RPMI7951 (cell line): ENCODE measurements at places on chromosomes 1 and 21. TPM values are rescaled to one million over a fixed set of nuclear protein-coding genes. Genes with fewer than 3 reads are reported as not detected.
A peak's percentile ranks its signal among the peaks of the same experiment; 100 is the strongest.

OLIG2 gene
- 0.72 and 0.88 TPM in 2 replicates for total RNA-seq

EXTL1 gene
- 2.2 and 4.1 TPM in 2 replicates for total RNA-seq

NPHS2 gene
- total RNA-seq = not detected in 2 replicates

SLC25A34 gene
- total RNA-seq = 0.12 and 0.29 TPM in 2 replicates

DNA sequence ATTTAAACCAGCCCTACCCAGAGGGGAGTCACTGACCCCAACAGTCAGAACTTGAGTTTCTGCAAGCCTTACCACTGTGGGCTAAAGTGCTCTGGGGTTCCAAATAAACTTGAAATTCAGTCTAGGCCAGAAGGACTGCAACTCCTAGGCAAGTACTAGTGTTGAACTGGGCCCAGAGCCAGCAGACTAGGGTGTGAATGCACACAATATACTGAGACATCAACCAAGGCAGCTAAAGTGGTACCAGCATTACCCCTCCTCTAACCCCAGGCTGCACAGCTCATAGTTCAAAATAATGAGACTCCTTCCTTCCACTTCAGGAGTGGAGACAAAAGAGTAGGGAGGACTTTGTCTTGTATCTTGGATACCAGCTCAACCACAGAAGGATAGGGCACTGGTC, 18.9 kb upstream of the IL20 start:
- no peak for DNase-seq

DNA sequence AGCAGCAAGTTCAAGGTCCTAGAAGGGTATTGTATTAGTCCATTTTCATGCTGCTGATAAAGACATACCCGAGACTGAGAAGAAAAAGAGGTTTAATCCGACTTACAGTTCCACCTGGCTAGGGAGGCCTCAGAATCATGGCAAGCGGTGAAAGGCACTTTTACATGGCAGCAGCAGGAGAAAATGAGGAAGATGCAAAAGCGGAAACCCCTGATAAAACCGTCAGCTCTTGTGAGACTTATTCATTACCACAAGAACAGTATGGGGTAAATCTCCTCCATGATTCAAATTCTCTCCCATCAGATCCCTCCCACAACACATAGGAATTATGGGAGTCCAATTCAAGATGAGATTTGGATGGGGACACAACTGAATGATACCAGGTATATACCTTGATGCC, 409.5 kb downstream of the NTNG1 start:
- DNase-seq = no peak

DNA sequence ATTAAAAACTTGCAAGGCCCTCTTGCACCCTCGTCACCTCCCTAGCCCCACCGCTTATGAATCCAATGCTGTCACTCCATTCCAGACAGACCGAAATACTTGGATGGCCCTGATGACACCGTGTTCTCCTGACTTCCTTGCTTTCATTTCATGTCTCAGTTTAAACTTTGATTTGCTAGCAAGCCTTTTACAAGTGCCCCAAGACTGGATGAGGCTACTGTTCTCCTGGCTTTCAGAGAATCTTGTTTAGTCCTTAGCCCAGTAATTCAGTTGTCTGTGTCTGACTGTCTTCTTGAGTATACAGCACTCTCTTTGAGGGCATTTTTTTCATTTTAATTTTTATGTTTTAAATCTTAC, 824 bp upstream of the IFI44L start:
- DNase-seq = peak; percentile 39

GRCh38 chr21:35401476-35401875, 352.4 kb upstream of the RUNX1 start:
- peak; percentile 63 for DNase-seq

DNA sequence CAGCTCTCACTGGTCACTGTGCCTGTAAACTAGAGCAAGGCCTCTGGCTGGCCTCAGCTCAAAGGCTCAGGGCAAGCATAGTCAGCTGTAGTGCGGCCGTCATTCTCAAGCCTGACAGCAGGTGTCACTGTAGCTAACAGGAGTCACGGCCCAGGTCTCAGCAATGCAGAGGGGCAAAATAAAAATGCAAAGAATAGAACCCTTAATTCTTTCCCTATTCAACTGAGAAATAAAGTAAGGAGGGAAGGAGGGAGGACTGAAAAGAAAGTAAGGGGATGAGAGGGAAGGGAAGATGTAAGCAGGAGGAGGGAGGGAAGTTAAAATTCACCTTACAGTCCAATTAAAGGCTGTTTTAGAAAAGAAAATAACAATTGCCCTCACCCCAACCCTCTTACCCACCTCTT, 106.1 kb downstream of the KIAA0319L start:
- DNase-seq = peak; percentile 67

- DNase-seq = no peak
Observed at GRCh38 chr1:154682254-154682653, 74.3 kb upstream of the ADAR start.

DNA sequence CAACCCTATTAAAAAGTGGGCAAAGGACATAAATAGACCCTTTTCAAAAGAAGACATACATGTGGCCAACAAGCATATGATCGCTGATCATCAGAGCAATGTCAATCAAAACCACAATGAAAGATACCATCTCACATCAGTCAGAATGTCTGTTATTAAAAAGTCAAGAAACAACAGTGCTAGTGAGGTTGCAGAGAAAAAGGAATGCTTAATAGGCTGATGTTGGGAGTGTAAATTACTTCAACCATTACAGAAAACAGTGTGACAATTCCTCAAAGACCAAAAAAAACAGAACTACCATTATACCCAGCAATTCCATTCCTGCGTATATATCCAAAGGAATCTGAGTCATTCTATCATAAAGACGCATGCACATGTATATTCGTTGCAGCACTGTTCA, 13.2 kb downstream of the USH2A start:
- no peak for DNase-seq

DNA sequence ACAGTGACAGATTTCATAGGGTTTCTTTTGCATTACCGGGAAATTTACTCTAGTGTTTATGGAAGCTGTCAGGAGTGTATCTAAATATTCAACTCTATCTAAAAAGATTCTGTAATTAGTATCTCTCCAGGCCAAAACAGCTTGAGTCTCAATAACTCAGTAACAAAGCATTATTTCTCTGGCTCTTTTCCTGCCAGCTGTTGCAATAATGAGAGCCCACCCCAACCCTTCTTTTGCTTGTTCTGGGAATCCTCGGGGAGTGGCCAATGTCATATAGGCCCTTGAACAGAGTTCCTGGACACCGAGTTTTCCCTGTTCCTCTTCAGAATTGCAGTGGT, 120.1 kb upstream of the SGIP1 start:
- DNase-seq = no peak

DNA sequence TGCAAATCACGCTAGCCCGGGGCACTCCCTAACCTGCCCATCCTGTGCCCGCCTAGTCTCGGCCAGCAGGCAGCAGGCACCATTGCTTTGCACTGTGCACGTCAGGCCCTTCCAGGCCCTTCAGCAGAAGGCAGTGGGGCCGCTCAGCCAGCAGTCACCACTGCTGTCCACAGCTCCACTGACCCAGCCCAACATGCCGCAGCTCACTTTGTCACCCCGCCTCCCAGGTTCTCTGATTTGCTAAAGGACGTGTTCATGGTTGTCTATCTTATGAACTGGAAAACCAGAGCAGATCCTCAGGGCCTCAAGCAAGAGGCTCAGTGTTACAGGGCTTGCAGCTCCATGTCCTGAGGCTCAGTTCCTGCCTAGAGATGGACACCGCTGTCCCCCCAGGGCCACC, 14.2 kb upstream of the SPOCD1 start:
- DNase-seq = no peak

- peak; percentile 77 for DNase-seq
Observed at GRCh38 chr1:25695090-25695770, 78.6 kb downstream of the MAN1C1 start.

- no peak for DNase-seq
Observed at GRCh38 chr1:201355471-201355870, 22.0 kb downstream of the TNNT2 start.

GRCh38 chr1:212853658-212854057, 4.4 kb upstream of the FLVCR1 start:
- no peak for DNase-seq

DNA sequence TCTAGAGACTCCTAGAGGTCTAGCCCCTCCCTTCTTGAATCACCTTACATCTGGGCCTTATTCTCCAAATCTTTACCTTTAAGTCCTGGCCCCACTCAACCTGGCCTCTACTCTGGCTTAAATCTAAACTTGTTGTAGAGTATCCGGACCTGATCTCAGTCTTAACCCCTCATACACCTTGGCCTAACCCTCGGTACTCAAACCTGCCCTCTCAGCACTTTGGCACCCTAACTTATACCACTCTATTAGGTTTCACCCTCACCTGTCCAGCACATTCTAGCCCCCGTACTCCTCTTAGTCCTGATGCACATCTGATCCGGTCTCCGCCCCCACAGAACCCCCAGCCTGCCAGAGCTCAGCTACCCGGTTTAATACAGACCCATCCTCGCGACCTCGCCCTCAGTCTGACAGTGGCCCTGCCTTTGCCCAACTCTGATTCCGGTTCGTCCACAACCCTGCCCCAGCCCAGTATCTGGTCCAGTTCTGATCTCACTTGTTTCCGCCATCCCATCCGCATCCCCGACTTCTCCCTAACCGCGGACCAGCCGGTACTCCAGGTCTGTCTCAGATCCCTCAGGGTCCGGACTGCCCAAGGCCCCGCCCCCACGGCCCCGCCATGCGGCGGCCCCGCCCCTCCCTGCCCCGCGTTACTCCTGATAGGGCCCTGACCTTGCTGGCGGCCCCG, 1.5 kb downstream of the TRIM62 start:
- peak; percentile 91 for DNase-seq

GRCh38 chr1:121518726-121519041, 333.9 kb downstream of the SRGAP2C start:
- no peak for DNase-seq

DNA sequence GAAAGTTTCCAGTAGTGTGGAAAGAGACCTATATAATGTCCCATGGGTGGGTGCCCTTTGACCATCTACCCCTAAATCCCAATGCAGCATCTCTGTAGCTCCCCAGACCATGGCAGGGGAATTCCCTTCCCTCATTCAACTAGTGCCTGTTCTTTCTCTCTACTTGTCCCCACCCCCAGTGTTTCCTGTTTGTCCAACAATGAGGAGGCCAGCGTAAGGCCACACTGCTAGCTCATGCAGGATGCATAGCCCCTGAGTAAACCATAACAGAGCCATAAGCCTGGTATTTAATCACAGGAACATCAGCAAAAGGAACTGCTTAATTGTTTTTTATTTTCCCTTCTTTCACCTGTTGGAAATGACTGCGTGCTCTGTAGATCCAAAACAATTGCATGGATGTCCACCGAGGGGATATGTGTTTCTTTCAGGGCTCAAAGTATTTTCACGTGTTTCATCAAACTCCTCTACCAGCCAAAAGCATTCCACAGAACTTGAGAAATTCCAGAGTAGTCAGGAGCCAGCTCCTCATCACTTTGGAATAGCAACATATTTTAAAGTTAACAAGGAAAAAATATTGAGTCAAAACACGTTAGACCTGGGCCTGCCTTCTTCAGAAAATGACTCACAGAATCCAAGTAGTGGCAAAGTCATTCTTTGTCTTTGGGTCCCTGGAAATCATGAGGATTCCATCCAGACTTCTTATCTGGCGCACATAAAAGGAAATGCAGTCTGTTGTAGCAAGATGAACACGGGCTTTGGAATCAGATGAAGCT, 162.5 kb upstream of the SGIP1 start:
- peak; percentile 13 for DNase-seq
